Activated CD4-positive, alpha-beta T cell treated with anti-CD3 and anti-CD28 coated beads, Interleukin-2, amount 50 U/mL, for 4 hours (primary cell): ENCODE measurements at places on chromosomes 6 and 20.

GRCh38 chr6:149182262-149182661 is 135.2 kb upstream of the TAB2 start:
- DNase-seq, result no peak

- no peak for DNase-seq
These were observed 13.0 kb downstream of the TXNDC5 start for GRCh38 chr6:7897461-7898192.

- no peak for DNase-seq
These were observed 40.0 kb upstream of the GCNT2 start for GRCh38 chr6:10481101-10481500.

GRCh38 chr20:61777773-61778494 is 287.7 kb downstream of the TAF4 start:
- DNase-seq, result no peak

GRCh38 chr6:118856301-118856700 is 37.7 kb upstream of the ASF1A start:
- no peak for DNase-seq

DNA sequence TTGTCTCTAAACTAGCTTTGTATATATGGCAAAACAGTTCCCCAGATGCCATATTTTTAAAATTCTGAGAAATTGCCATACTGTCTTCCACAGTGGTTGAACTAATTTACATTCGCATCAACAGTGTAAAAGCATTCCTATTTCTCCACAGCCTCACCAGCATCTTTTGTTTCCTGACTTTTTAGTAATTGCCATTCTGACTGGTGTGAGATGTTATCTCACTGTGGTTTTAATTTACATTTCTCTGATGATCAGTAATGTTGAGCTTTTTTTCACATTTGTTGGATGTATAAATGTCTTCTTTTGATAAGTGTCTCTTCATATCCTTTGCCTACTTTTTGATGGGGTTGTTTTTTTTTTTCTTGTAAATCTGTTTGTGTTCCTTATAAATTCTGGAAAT is 1222.7 kb upstream of the CITED2 start:
- DNase-seq, result no peak

DNA sequence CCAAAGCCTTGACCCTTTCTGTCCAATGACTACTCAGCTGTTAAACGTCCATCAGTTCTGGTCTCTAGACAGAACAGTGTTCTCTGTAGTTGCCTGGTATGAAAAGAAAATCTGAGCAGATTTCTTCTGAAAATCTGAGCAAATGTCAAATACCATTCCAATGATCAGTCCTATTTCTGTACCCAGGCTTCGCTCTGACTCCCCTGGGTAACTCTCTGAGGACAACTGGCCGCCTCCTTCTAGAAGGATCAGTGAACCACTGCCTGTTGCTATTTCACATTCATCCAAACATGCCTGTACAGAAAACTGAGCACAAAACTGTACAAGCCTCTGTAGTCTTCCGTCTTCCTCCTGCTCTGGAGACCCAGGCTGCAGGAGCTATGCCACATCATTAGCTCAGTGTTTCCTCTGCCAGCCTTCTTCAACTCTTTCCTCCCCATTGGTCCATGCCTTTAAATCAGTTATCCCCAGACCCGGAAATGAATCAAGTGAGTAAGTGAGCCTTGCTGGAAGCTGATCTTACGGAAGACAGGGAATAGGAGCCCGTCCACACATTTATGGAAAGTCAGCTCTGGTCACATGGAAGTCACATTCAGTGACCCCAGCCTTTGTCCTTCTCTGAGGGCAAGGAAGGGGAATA is 63.3 kb downstream of the DAAM2 start:
- no peak for DNase-seq

DNA sequence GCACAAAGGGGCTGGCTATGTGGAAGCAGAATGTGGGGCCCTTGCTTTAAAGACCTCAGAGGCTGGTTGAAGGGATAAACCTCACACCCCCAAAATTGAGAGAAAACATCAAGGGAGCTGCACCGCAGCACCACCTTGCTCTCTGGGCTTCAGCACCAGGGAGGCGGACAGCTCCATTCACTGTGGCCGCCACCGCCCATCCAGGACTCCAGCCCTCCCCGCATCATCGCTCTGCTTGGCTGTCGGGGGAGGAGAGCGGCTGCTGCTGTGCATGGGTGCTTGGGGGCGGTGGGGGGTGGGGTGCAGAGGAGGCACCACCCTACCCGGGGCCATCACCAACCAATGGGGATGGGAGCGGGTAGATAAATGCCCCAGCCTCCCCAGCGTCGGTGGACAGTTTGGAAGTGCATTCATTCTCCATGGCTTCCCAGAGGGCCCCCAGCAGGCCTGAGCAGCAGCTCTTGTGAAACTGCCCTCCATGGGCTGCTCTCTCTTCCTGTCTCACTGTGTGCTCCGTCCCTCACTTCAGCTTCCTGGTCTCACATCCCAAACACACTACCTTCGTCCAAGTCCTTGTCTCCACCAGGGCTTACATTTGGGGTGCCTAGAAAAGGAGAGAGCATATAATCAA is 75.7 kb upstream of the BHLHE23 start:
- no peak for DNase-seq

GRCh38 chr6:154617175-154617574 is 106.7 kb upstream of the CNKSR3 start:
- DNase-seq, result no peak

DNA sequence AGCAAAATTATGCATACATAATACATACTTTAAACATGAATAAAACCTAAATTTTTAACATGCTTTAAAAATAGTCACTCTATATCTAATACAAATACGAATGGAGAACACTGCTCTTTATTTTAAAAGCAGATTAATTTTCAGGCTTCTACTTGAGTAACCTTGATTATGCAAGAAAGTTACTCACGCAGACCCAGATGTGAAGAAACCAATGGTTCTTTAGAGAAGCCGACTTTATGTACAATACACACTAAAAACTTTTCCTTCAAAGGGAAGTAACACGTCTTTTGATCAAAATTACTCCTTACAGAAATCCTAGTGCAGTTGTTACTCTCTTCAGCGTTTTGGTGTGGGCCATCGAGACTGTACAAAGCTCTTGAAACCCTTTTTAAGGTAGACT is 136.9 kb upstream of the SLC22A16 start:
- no peak for DNase-seq

- no peak for DNase-seq
These were observed 3.8 kb downstream of the RIPOR2 start for GRCh38 chr6:24931718-24932691.

DNA sequence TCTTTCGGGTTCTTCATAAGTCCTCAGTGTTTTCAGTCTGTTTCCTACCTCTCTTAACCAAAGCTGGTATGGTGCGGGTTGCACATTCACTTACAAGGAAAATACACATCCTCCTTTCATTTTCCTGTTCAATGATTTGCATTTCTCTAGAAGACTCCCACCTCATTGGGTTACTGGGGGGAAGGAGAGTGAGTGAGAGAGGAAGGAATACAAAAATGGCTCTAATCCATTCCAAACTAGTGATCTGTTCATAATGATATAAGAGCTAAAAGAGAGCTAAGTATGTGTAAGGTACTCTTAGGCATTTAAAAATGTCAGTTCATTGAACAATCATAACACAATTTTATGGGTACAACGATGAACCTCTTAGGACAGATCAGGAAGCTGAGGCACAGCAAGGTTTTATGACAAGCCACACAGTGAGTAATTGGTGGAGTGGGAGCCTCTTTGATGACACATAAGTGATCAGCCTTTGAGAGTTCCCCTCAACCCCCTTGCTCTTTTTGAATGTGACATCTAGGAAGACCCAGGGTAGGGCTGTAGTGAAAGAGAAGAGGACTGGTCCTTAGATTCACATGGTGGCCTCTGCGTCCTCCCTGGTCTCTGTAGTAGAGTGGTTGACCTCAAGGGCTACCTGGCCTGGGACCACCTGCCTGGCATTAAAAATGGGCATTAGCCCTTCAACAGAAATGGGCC is 328.4 kb upstream of the SOX4 start:
- DNase-seq, result no peak

DNA sequence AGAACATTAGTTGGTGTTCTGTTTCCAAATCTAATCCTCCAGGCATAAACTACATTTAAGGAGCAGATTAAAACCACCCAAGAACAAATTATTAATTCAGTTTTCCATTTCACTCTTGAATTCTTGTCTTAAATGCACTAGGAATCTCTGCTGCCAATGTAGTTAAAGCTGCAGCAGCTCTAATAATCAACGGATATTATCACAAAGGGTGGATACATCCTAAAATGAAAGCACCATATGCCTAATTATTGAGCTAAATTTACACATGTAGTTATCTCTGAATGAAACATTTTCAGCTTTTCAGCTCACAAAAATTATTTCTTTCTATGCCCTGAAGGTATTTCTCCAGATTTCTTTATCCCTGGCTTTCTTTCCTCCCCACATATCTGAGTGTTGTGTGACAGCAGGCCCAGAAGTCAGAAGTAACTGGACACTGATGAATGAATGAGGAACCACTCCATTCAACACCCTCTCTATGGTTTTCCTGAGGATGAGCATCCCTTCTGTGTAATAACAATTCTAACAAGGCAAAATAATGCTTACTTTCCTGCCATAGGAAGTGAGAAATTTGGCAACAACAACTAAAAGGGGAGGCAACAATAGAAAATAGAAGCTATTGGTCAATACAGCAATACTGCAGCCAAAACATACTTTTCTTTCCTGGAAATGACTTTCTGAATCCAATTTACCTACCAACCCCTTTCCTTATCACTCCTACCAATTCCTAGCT is 14.9 kb downstream of the MAN1A1 start:
- DNase-seq, result no peak

GRCh38 chr6:35013701-35014100 is 124.6 kb downstream of the ANKS1A start:
- no peak for DNase-seq

DNA sequence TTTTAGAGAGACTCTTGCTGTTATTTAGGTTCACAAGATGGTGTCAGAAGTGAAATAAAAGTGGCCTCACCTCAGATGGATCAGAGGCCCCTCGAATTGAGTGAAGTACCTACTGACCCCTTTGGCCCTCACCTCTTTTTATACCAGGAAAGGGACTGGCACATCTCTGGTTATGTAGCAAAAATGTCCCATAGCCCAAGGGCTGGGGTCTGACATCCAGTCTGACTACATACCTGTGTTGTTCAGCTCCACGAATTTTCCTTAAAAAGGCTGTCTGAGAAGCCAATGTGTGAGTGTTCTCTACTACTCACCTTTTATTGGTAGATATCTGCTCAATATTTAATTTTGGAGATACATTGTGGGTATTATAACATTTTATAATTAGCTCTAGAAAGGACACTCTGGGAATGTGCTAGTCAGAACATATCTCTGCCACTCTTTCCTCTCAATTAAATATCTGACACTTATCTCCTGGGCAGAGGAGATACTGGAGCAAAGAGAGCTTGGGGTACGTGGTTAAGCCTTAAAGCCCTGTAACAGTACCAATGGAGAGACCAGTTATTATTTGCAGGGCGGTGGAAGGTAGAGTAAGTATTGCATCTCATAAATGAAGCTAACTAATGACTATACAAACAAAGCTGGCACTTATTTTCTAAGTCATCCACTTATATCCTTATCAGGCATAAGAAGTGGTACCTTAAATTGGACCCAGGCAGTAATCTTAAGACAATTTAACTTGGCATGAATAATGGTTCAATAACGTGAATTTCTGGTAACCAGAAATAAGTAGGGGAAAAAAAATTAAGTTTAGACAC is 20.0 kb upstream of the IL22RA2 start:
- no peak for DNase-seq

DNA sequence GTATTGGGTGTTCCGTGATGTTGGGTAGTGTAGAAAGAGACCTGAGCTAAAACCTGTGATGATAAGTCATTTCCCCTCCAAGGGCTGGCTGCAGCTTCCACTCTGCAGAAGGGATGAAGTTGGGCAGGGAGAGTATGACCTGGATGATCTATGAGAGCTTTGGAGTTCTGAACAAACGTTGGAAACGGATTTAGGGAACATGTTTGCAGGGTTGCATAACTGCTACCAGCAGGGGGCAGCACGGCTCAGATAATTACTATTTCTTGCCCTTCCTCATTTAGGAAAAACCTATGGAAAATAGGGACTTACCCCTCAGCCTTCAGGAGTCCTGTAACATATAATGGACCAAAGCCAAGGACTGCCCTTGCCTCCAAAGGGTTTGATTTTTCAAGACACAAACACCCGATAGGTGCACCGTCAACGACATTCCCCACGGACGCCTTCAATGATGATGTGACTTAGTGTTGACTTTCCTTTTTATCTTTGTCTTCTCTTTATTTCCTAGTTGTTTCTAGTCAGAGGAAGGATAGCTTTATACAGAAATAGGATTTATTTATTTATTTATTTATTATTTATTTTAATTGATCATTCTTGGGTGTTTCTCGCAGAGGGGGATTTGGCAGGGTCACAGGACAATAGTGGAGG is 164.9 kb upstream of the SASH1 start:
- peak; percentile 2 for DNase-seq

- DNase-seq, result peak; percentile 21
These were observed 139.1 kb downstream of the KIF16B start for GRCh38 chr20:16434062-16434664.

GRCh38 chr6:119052987-119053386 is 25.5 kb downstream of the FAM184A start:
- no peak for DNase-seq

- no peak for DNase-seq
These were observed 37.7 kb upstream of the B4GALT5 start for GRCh38 chr20:49751397-49751736.

DNA sequence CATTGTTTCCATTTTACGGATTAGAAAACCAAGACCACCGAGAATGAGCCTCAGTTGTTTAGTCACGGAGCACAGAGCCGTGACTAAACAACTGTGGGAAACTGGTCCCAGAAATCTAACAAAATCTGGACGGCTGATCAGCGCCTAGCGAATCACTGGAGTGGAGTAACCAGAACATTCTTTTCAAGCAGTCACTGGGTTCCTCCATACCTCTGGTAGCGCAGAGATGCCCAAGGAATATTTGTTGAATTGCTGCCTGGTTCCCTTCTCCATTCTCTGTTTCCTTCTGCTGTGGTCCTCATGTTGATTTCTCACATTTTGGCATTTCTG is 62.0 kb downstream of the GPX5 start:
- DNase-seq, result no peak

- DNase-seq, result no peak
These were observed 203.8 kb downstream of the ALDH8A1 start for GRCh38 chr6:134746140-134746539.

GRCh38 chr6:37407948-37408347 is 25.1 kb upstream of the CMTR1 start:
- DNase-seq, result no peak

GRCh38 chr6:11009353-11009752 is 34.8 kb downstream of the ELOVL2 start:
- no peak for DNase-seq

DNA sequence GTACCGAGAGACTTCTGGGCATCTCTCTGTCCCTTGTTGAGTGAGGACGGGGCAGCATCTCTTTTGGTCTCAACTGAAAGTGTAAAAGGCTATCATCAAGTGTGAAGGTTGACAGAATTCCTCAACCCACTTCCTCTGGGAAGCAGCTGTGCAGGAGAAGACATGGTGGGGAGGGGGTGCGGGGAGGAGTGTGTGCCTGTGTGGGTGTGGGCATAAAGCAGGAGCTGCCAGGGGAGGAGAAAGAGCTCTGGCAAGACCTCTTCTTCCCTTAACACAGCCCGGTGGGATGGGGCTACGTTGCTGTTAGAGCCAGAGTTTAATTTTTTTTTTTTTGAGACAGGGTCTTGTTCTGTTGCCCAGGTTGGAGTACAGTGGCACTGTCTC is 31.8 kb downstream of the CPXM1 start:
- no peak for DNase-seq
